SW 1271 (cell line): ENCODE measurements at places on chromosomes 3 and 15.

DNA sequence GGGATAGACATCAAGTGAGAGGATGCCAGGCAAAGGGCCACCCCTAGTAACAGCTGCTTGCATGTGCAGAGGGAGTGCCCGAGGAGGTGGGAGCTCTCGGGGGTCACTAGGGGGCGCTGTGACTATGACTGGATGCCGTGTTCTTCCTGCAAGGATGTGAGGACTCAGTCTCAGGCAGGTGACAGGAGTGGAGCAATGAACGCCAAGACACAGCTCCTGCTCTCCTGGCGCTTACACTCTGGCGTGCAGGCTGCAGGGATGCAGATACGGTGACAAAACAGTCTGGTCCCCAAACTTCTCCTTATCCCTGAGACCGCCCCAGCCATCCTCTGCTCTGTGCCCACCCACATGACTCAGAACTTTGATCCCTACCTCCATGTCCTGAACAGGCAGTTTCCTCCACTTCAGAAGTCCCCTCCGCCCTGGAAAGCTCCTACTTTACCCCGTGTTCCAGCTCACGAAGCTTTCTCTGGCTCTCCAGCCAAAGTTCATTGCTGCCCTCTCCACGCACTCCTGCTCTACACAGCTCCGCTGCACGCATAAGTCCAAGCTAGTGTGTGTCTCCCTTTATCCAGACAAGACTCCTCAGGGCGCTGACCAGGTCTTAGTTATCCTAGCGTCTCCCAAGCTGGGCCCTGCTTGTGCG is 14.7 kb downstream of the RHOV start:
- peak; percentile 11 for DNase-seq

DNA sequence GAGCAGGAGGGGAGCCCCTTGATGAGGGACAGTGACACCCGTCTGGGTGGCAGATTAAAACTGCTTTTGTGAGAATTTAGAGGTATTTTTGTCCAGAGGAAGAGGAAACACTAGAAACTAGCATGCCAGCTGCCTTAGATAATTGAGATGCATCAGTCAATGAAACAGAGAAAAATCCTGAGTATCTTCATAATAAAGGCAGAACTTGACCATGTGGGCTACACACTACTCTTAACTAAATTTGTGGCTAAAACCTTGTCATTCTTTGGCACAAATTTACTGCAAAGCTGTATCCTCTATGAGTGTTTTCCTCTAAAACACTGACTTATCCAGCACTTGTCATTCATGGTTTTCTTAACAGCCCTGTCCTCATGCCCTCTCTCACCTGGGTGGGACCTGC is 259.7 kb upstream of the TPM1 start:
- no peak for DNase-seq

DNA sequence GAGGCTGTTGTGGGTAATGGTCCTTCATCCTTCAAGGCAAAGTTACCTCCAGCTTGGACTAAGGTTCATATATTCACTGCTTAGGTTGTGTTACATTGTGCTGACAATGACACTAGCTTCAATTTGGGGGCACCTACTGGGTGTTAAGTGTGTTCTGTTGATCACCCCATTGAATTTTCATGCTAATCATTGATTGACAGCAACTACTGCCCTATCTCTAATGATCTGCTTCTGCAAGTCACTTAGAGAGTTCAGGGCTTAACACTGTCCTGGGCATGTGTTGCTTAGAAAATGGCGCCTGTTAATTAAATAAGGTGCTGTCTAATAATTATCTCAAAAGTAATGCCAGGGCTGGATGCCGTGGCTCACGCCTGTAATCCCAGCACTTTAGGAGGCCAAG is 3.4 kb downstream of the FLNB start:
- no peak for DNase-seq

DNA sequence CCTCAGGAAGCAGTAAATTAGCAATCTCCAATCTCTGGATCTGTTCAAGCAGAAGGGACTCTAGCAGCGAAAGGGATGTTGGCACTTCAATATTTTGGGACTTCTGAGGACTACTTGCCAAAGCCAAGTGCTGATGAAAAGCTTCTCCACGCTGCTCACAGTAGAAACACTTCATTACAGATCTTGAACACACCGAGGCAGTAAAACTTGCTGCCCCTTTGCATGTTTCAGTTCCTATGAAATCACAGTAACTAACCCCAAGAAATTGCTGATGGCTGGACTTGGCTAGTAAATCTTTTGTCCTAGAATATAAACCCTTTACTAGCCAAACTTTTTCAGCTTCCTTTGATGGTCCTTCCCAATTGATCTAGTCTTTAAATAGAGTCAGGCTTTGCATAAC is 750.5 kb upstream of the GRM7 start:
- no peak for DNase-seq

DNA sequence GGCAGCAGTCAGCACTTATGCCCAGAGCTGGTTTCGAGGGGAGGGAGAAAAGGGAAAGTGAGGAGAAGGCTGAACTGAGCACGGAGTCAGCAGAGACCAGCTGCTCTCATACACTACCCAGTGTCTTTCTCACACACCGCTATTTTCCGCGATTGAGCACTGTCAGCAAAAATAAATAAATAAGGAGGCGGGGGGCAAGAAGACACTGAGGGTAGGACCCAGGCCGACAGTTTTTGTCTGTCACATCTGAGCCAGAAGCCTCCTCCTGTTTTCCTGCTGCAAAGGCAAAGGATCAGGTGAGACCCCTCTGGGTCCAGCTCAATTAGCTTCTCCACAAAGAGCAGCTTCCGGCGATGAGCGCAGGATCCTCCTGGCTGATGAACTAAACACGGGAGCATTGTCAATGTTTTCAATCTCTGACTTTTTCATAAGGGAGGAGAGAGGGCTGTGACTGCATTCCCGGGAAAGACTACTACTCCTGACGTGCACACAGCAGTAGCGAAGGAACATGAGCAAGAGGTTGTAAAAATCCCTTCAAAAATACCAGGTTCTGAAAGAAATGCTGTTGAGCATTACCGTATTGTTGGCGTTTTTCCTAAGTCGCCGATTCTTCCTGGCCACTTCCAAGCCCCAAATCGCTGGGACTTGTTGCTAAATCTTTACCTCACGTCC is 1.3 kb downstream of the FRMD5 start:
- DNase-seq = no peak

- no peak for DNase-seq
Observed at GRCh38 chr3:129461022-129461421, 21.0 kb downstream of the IFT122 start.

DNA sequence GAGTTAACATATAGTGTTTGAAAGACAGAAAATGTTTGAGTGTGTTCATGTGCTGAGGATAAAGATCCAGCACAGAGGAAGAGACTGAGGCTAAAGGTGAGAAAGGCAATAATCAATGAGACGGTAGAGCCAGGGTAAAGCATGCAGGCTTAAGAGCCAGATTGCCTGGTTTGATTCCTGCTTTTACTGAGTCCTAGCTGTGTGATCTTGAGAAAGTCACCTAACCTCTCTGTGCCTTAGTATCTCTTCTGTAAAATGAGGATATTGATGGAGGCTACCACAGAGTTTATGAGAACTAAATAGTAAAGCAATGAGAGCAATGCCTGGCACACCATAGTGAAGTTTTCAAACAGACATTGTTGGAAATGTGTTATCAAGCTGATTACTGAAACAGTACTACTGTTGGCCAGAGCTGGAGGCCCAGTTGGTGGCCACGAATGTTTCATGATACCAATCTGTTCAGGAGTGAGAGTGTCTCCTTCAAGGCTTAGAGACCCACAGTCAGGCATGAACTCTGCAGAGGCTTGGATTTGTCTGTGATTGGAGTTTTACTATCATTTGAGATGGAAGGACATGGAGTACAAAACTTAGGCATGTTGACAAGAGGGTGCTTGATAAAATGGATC is 26.8 kb downstream of the IL16 start:
- DNase-seq = no peak

DNA sequence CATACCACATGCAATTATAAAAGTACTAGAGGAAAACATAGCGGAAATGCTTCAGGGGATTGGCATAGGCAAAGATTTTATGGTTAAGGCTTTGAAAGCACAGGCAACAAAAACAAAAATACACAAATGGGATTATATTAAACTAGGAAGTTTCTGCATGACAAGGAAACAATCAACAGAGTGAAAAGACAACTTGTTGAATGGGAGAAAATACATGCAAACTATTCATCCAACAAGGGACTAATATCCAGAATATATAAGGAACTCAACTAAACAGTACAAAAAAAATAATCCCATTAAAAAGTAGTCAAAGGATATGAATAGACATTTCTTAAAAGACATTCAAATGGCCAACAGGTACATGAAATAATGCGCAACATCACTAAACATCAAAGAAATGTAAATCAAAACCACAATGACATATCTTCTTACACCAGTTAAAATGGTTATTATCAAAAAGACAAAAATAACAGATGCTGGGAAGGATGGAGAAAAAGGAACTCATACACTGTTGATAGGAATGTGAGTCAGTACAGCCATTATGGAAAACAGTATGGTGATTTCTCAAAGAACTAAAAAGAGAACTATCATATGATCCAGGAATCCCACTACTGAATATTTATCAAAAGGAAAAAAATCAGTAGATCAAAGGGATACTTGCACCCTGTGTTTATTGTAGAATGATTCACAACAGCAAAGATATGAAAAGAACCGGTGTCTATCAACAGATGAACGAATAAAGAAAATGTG is 39.1 kb downstream of the COPS2 start:
- DNase-seq = no peak
